ENCODE measurements at places on chromosomes 1 and 21.
A peak's percentile ranks its signal among the peaks of the same experiment; 100 is the strongest.

DNA sequence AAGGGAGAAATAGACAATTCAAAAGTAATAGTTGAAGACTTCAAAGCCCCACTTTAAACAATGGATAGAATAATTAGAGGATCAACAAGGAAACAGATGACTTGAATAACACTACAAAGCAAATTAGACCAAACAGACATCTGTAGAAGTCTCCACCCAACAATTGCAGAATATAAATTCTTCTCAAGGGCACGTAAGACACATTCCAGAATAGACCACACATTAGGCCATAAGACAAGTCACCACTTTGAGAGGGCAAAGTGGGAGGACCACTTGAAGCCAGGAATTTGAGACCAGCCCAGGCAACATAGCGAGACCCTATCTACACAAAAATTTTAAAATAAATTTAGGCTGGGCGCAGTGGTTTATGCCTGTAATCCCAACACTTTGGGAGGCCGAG is 20.5 kb upstream of the RNF186 start:
- DNase-seq = no peak

- DNase-seq = peak; percentile 78
Observed at GRCh38 chr1:24727501-24728216, 17.6 kb upstream of the CLIC4 start.

DNA sequence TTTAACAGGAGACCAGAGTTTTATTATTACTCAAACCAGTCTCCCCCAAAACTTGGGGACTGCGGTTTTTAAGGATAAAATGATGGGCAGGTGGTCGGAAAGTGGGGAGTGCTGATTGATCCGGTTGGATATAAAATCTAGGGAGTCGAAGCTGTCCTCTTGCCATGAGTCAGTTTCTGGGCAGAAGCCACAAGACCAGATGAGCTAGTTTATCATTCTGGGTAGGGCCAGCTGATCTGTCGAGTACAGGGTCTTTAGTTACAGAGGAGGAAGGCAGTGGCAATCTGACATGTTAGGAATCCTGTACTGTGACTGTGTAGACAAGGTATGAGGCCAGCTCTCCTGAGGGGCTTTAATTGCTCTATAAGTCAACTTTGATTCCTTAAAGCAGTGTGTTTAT is 22.9 kb upstream of the FOXE3 start:
- DNase-seq = no peak

- DNase-seq = no peak
Observed at GRCh38 chr1:8858112-8858668, 20.3 kb downstream of the ENO1 start.

- no peak for DNase-seq
Observed at GRCh38 chr1:21868941-21869454, 56.9 kb downstream of the LDLRAD2 start.

GRCh38 chr1:75985827-75986226 is 53.6 kb upstream of the ASB17 start:
- DNase-seq = no peak

- DNase-seq = no peak
Observed at GRCh38 chr1:229238674-229239415, 32.1 kb upstream of the RAB4A start.

DNA sequence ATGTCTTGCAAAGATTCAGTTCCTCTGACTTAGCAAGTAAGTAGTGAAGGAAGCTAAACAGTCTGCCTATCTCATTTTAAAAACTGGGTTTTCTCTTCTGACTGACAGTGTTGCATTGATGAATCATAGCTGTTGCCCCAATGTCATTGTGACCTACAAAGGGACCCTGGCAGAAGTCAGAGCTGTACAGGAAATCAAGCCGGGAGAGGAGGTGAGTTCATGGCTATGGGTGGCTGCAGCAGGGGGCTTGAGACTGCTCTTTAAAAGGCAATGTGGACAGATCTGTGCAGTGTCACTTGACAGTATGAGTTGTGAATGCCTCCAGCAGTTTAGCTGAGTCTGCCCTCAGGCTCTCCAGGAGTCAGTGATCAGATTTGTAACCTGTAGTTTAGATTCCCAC is 46.6 kb downstream of the SMYD2 start:
- no peak for DNase-seq

- no peak for DNase-seq
Observed at GRCh38 chr1:19552291-19553010, 67.1 kb upstream of the CAPZB start.

DNA sequence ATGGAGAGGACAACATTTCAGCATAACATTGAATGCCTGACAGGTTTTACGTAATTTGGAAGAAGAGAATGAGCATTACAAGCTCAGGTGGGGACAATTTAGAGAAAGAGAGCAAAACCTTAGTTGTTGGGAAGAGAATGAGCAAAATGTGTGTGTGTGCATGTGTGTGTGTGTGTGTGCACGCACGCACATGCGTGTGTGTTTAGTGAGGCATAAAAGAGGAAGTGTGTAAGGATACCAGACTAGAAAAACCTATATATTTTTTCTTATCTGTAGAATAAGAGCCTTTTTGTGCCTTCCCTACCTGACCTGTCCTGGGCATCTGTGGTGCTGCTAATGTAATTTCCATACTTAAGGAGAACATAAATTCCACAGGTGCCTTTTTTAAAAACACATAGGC is 99.0 kb upstream of the PLXNA2 start:
- no peak for DNase-seq

DNA sequence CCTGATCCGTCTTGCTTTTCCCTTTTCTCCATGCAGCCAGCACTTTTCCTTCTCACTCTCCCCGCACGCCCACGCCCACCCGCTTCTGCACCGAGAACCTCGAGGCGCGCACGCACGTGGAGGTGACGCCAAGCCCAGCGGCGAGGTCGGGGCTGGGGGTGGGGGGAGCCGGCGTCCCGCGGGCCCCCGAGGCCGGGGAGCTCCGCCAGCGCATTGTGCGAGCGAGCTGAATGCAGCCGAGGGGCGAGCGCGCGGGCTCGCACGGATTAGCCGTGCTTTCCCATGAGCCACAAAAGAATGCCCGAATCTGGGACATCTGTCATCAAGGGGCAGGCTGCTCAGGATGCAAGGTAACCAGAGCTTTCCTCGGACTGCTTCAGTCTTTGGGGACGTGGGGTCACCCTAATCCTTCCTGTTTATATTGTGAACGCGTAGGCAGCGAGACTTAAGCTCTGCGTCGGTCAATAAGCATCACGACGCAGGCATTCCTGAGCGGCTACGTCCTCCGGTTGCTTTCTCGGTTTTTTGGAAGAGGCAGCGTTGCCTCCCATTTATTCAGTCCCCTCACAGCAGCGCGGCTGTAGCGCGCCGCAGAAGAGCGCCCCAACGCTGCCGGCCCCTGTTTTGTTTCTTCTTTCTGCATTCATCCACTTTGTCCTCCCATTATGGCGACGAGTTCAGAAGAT is 67.3 kb upstream of the AKT3 start:
- DNase-seq = peak; percentile 32

DNA sequence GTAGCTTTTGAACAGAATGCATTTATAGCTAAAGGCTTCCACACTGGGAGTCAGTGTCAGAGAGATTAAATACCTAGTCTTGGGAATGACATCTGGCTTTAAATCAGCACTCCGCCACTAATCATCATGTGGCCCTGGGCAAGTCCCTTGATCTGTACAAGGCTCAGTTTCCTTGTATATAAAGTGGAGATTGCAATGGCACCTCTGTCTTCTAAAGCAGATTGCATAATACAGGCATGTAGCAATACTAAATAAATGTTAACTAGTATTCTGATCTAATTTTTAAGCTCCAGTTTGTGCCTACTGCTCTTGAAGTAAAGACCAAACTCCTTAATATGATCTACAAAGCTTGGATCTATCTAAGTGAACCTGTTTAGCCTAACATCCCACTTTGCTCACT is 249.4 kb downstream of the PLPP3 start:
- no peak for DNase-seq

DNA sequence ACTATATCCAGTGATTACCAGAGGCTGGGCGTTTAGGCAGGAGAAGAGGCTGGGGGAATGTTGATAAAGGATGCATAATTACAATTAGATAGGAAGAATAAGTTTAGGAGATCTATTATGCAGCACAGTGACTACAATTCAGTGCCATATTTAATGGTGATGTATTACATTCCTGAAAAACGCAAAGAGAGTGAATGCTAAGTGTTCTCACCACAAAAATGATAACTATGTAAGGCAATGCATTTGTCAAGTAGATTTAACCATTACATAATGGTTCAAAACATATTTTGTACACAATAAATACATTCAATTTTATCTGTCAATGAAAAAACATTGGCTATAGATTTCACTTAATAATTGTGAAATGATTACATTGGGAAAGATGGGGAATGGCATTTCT is 548.9 kb downstream of the NUF2 start:
- no peak for DNase-seq

DNA sequence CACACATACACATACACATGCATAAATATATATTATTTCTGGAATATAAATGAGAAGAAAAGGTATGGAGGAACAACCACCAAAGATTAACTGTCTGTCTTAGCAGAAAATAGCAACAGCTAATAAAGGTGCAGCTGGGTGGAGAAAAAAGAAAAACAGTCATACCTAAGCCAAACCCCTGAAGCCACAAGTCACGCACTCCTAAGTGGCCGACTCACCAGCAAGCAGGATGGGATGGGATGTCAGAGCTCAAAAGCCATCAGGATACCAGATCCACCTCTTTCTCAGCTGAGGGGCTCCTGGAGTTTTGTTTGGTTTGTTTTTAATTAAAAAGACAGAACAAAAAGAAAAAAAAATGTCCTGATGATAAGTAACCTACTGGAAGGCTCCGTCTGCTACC is 64.7 kb upstream of the HIVEP3 start:
- no peak for DNase-seq

- DNase-seq = no peak
Observed at GRCh38 chr21:46459356-46460112, 843 bp downstream of the DIP2A start.

DNA sequence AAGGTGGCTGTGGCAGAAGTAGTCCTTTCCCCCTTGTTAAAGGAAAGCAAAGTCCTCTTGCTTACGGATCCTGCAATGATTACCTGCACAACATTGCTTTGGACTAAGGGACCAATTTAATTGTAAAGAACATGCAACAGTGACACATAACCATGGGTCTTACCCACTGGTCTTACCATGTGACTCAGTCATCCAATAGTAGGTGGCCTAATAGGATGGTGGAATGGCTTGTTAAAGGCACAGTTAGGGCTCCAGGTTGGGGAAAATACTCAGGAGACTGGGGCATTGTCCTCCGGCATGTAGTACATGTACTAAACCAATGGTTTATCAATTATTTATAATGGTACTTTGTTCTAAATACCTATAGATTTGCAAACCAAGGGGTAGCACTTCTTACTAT is 2.1 kb upstream of the YIPF1 start:
- no peak for DNase-seq

- no peak for DNase-seq
Observed at GRCh38 chr1:214341932-214342331, 61.0 kb downstream of the SMYD2 start.

DNA sequence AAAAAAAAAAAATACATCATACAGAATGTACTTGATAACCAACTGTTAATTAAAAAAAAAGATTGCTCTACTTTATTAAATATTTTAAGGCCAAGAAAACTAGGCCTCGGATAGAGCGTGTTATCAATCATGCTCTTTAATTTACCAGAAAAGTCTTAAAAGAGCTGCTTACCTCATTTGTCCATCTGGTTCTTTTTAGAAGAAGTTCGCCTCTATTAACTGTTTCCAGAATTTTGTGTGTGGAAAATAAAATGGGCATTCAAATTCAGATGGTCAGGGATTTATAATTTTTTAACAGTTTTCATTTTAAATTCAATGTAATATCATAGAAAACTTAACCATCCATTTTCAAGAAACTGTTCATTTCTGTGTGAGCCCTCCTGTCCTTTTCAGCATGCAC is 53.8 kb downstream of the KCNK1 start:
- no peak for DNase-seq
